WTC11 (cell line): ENCODE measurements at places on chromosomes 3 and 15.
A peak's percentile ranks its signal among the peaks of the same experiment; 100 is the strongest.

GRCh38 chr15:22786868-22787698 lies 639 bp downstream of the NIPA1 start:
- peak; percentile 53 for DNase-seq

- no peak for DNase-seq
Measured at GRCh38 chr3:124772081-124772831, 42.0 kb downstream of the UMPS start.

- DNase-seq = no peak
Measured at GRCh38 chr3:157078131-157078810, 81.7 kb downstream of the CCNL1 start.

DNA sequence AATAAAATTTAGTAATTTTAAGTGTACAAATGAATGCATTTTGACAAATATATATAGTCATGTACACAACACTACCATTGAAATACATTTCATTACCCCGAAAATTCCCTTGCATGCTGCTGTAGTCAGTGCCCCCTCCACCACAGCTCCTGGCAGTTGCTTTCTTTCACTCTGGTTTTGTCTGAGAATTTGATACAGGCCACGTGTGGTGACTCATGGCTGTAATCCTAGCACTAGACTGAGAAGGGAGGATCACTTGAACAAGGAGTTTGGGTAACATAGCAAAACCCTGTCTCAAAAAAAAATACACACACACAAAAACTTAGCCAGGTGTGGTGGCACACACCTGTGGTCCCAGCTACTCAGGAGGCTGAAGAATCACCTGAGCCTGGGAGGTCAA lies 65.4 kb downstream of the TFRC start:
- no peak for DNase-seq

GRCh38 chr3:69568458-69568857 lies 170.8 kb upstream of the MITF start:
- DNase-seq = no peak

DNA sequence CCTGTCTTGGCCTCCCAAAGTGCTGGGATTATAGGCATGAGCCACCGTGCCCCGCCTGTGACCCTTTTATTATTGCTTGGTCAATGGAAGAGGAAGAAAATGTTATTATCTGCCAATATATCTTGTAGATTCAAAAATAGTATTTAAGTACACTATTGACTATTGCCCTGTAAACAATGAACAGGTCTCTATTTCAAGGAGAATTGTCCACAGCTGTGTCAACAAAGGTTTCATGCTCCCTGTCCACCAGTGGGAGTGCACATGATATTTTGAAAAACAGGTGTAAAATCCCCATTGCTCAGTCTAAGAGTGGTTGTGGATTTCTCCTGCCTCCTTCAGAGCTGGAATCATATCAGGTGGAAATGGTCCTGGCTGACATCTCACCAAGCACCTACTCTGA lies 36.5 kb upstream of the IGF1R start:
- no peak for DNase-seq

GRCh38 chr3:113063126-113063894 lies 72.5 kb downstream of the GTPBP8 start:
- DNase-seq = no peak

GRCh38 chr3:16392065-16392464 lies 121.4 kb downstream of the RFTN1 start:
- DNase-seq = no peak

GRCh38 chr3:153897025-153897723 lies 224.0 kb upstream of the ARHGEF26 start:
- no peak for DNase-seq

- no peak for DNase-seq
Measured at GRCh38 chr15:40511093-40511471, 40.3 kb downstream of the CHST14 start.

DNA sequence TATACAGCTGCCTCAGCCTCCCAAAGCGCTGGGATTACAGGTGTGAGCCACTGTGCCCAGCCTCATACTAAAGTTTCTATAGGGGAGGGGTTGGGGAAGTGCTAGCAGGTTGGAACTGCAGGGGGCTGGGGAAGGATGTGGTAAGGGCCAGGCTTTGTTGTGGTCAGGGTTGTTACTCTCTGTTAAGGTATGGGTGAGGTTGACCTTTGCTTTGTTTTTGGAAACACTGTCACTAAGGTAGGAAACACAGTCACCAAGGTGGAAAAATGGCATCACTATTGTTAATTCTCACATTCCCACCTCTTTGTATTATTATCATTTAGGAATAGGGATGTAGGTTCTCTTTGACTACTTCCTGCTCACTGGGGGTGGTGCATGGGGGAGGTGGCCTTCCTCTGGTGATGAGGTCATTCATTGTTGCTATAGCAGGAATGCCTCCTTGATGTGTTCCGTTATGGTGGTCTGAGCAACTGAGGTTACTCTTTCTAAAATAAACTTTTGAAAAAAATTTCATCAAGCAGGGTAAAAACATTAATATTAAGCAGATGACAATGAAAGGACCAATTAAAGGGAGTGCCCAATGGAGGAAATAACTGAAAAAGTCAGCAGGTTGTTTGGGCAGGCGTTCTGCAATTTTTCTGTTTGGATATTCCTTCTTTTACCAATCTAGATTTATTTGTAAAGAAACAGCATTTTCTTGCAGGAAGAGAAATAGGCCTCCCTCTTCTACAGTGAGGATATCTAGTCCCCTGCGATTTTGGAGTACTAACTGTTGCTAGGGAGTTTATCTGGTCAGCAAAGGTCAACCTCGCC lies 150.5 kb downstream of the WDR76 start:
- DNase-seq = no peak

DNA sequence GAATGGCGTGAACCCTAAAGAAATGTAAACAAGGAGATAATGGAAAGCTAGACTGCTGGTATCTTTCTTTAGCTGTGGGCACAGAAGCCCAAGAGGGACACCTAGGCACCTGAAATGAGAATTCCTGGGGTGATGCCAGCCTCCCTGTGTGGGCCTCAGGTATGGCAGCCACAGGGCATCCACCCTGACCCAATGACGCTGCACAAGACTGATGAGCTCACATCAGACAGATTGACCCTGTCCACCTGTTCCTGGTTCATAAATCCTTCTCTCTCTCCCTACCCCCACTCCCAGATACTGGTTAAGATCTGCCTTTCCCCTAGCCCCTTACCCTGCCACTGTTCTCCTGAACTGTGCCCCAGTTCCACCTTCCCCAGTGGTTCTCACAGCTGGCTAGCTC lies 1.5 kb downstream of the GLB1 start:
- no peak for DNase-seq

DNA sequence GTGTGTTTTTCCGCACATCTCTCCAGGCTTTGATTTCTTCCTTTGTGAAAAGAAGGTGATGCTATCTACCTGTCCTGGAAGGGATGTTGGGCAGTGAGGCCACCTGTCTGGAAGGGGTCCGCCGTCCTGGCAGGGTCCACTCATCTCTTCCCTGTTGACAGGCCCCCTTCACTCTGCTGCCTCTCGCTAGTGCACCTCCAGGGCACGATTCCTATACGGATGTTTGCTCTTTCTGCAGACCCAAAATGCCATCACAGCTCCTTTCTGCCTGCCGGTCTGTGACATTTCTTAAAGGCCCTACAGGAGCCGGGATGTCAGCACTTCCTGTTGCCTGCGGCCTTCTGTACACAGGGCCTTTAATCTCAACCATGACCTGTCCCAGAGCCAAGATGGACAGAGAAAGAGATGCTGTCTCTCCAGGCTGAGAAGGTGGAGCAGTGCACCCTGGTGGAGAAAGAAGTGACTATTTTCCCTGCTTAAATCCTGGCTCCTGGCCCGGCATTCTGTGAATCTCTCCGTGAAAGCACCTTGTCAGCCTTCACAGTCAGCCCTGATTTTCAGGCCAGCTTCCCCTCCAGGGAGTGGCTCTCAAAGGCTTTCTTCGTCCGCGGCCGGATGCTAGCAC lies 7.4 kb downstream of the FAM3D start:
- DNase-seq = peak; percentile 51

DNA sequence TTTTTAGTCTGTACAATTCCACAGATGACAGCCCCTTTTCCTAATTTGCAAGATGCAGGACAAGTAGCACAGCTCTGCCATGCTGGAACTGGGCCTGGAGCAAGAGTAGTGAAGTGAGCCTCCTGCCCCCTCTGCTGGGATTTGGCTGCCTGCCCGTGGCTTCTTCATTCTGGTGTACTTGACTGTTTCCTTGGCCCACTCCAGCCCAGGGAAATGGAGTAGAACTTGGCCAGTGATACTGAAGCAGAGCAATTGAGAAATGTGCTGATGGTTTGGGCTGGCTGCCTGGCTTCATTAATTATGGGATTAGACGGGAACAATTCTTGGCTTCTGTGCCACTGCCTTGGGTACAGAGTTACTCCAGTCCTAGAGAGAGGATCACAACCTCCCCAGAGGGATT lies 2.8 kb downstream of the GPD1L start:
- DNase-seq = peak; percentile 19

- no peak for DNase-seq
Measured at GRCh38 chr3:81419228-81419627, 342.2 kb downstream of the GBE1 start.

DNA sequence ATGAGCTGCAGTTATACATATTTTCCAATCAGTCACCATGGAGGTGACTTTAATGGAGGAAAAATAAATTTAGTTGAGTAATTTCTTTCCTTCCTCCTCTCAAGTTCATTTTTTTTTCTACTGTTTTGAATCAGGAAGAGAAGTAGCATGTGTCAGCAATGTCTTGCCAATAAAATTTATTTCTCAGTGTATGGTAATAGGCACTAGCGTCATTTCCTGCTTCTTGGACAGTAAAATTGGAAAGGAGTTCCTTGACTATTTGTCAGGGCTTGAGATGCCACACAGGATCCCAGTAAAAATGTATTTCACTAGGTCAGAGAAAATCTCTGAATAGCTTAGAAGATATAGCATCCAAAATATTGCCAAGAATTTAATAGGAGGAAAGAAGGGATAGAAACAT lies 605.9 kb downstream of the ROBO1 start:
- DNase-seq = no peak

DNA sequence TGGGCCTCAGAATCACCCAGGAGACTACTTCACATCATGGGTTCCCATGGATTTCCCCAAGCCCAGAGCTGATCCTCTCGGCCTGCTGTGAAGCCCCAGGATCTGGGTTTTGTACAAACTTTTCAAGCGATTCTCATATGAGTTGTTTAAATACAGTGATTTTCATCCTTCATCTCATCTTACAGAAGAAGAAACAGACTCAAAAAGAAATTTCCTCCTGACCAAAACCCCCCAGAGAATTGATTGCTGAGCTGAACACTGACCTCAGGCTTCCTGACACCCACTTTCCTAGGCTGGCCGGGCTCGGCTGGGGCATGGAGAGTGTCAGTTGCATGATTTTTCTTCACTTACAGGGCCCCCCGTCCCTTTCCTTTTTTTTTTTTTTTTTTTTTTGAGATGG lies 60.3 kb downstream of the BDH1 start:
- DNase-seq = no peak

DNA sequence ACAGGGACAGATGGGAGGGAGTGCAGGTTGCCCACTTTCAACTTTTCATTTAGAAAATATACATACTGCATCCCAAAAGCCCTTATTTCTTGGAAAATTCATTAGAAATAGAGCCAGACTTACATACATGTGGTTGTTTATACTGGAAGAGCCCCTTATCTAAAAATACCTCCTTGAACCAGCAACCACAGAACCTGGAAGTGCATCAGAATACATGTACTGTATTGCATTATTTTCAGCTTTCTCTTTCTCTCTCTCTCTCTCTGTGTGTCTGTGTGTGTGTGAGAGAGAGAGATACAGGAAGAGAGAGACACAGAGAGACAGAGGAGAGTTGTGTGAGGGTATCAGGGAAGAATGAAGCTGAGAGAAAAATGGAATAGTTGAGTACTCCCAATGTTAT lies 29.5 kb upstream of the LSAMP start:
- DNase-seq = no peak

DNA sequence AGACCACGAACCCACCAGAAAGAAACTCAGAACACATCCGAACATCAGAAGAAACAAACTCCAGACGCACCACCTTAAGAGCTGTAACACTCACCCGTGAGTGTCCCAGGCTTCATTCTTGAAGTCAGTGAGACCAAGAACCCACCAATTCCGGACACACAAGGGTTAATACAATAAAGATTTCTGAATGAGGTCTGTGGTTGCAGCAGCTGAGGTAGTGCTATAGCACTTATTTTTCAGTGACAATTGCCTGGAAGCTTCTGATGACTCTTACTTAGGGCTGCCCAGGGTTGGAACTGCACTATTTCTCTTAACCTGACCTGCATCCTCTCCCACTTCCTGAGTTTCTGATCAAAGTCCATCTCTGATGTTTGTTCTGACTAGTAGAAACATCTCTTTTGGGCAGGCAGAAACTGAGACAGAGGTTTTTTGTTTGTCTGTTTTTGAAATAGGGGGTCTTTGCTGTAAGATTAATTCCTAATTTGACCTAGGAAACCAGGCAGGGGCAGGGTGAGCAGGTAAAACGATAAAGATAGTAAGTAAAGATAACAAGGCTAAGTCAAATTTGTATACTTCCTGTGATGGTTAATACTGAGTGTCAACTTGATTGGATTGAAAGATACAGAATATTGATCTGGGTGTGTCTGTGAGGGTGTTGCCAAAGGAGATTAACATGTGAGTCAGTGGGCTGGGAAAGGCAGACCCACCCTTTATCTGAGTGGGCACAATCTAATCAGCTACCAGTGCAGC lies 169.1 kb downstream of the GAP43 start:
- no peak for DNase-seq

DNA sequence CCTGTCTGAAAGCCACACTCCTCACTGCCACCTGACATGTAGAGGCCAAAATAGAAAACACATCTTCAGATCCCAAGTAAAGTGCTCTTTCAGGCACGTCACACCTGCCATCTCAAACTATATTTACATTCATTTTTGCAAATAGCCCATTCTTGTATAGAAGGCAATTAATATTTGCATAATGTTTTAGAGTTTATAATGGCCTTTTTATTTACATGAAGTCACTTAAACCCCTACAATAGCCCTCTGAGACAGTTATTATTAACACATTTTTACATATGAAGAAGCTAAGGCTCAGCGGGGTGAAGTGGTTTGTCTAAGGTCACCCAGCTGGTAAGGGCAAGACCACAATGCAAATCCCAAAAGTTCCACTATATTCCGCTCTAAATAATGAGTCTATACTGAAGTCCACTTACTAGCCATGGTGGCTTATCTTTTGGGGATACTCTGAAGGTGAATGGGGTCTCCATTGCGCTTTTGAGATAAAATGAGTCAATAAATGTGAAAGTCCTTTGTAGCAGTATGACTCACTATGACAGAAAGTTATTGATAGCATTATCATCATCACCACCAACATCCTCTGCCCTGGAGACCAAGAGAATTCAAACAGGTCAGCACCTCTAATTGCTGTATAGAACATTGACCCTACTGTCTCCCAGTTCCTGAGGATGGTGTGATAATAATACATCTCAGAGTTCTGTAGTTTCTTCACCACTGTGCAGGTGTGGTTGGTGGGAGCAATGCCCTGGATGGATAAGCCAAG lies 155.9 kb upstream of the BCL6 start:
- DNase-seq = no peak

- DNase-seq = no peak
Measured at GRCh38 chr15:66692808-66693596, 9.0 kb upstream of the SMAD6 start.

DNA sequence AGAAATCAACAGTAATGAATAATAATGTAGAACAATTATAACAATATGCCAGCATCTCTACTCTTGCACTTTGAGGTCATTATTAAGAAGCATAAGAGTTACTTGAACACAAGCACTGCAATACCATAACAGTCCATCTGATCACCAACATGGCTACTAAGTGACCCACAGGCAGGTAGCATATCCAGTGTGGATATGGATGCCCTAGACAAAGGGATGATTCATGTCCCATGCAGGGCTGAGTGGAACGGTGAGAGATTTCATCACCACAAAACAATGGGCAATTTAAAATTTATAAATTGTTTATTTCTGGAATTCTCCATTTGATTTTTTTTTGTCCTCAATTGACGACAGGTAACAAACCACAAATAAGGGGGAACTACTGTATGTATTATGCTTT lies 107.7 kb upstream of the TSC22D2 start:
- no peak for DNase-seq
